ENCODE measurements at places on chromosomes 3 and 15. TPM values are rescaled to one million over a fixed set of nuclear protein-coding genes. Genes with fewer than 3 reads are reported as not detected.

ARIH2 gene
- 55.5 TPM for total RNA-seq

CAPN3 gene
- 4.1 TPM for total RNA-seq

PRR20G gene
- not detected for total RNA-seq

SPG21 gene
- 97.1 TPM for total RNA-seq

DYNC1LI1 gene
- total RNA-seq = 38.4 TPM

TMA7 gene
- total RNA-seq = 429 TPM

NLGN1 gene
- total RNA-seq = 3.0 TPM

CNTN3 gene
- not detected for total RNA-seq

ITIH4 gene
- total RNA-seq = 0.29 TPM

FAM3D gene
- 0.18 TPM for total RNA-seq

SMCO1 gene
- not detected for total RNA-seq

UCN2 gene
- total RNA-seq = 0.24 TPM

SNX22 gene
- total RNA-seq = not detected

MST1R gene
- total RNA-seq = 0.18 TPM

HACD2 gene
- 13.1 TPM for total RNA-seq

KBTBD13 gene
- total RNA-seq = not detected

DUOXA2 gene
- total RNA-seq = not detected

ISLR gene
- 0.39 TPM for total RNA-seq

PFN2 gene
- total RNA-seq = 94.9 TPM

RETNLB gene
- not detected for total RNA-seq

ASB14 gene
- total RNA-seq = not detected

ANKRD63 gene
- total RNA-seq = not detected

TICRR gene
- 1.4 TPM for total RNA-seq

TEX55 gene
- not detected for total RNA-seq

EFCC1 gene
- total RNA-seq = 3.0 TPM

FBXW12 gene
- total RNA-seq = not detected

NUP210 gene
- 2.2 TPM for total RNA-seq

IGSF10 gene
- 0.18 TPM for total RNA-seq

PDE8A gene
- total RNA-seq = 24.3 TPM

LXN gene
- 121 TPM for total RNA-seq

KLF13 gene
- 41.2 TPM for total RNA-seq

RFTN1 gene
- 78.3 TPM for total RNA-seq

ZNF717 gene
- 9.0 TPM for total RNA-seq

ZBTB47 gene
- 19.1 TPM for total RNA-seq

PARP9 gene
- total RNA-seq = 20.5 TPM

CAND2 gene
- total RNA-seq = 2.6 TPM

STRC gene
- not detected for total RNA-seq

CPN2 gene
- total RNA-seq = not detected

LEKR1 gene
- 0.34 TPM for total RNA-seq

HCN4 gene
- total RNA-seq = 0.06 TPM

TMEM108 gene
- total RNA-seq = 0.53 TPM

RFT1 gene
- 13.5 TPM for total RNA-seq
